ENCODE measurements at places on chromosomes 3 and 15. TPM values are rescaled to one million over a fixed set of nuclear protein-coding genes. Genes with fewer than 3 reads are reported as not detected.

Gene ROBO1
- 8.5 TPM for total RNA-seq

- DNase-seq, result no peak
These were observed 8.5 kb upstream of the ILDR1 start for GRCh38 chr3:122030381-122031122.

DNA sequence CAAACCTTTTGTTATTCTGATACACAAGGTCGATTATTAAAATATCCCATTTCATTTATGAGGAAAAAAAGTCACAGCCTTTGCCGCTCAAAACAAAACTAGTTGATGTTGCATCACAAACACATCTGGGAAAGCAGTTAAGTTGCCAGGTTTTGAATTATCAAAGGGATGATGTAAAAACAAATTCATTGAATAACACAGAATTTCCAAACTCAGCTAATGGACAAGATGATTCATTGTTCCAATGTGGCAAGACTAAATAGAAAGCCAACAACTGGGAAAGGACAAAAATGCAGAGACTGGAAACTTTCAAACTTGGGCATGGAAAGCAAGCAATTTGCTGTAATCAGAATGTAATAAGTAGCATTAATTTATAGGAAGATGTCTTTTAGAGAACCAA is 610.0 kb upstream of the ZNF385D start:
- no peak for DNase-seq

- no peak for DNase-seq
These were observed 21.8 kb upstream of the SLC41A3 start for GRCh38 chr3:126105691-126106187.

GRCh38 chr15:90219421-90220141 is 14.2 kb downstream of the CIB1 start:
- peak; percentile 61 for DNase-seq

DNA sequence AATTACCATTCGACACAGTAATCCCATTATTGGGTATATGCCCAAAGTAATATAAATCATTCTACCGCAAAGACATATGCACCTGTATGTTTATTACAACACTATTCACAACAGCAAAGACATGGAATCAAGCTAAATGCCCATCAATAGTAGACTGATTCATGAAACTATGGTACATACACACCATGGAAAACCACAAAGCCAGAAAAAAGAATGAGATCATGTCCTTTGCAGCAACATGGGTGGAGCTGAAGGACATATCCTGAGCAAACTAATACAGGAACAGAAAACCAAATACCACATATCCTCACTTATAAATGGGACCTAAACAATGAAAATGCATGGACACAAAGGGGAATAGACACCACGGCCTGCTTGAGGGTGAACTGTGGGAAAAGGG is 11.1 kb upstream of the MCF2L2 start:
- DNase-seq, result no peak

DNA sequence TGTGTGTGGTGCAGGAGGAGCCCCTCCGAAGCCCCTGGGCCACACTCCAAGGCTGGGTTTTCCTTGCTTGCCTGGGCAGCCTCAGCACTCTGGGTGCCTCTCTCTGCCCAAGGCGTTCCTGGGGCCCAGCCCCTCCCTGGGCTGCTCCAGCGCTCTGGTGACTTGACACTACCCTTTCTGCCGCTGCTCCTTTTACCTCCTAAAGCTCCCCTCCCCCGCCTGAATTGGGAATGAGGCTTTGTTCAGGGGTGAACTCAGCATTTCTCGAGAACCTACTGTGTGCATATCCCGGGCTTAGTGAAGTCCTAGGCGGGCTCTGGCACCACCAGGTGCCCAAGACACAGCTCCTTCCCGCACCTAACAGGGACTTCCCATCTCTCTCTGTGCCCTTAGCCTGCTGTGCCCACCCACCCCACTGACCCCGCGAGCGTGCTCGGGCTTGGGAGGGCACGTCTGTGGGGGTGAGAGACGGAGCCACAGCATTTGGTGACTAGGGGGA is 1.2 kb upstream of the BAHD1 start:
- peak; percentile 68 for DNase-seq

All from pancreas (tissue), 10 donors.